ENCODE measurements at places on chromosomes 2 and 18.

- no peak for DNase-seq
Observed at GRCh38 chr2:168189835-168190569, 57.4 kb downstream of the STK39 start.

- no peak for DNase-seq
Observed at GRCh38 chr2:147632198-147632597, 212.6 kb upstream of the ACVR2A start.

DNA sequence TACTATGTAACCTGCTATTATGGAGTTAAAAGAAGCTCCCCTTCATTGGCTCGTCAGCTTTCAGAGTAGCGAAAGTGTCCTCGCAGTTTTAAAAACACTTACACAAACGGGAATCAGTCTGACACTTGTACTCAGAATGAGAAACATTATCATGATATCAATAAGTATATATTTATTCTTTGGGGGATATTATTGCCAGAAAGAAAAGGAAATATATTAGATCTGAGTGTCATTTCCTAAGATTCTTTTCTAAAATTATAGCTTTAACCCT lies 584.5 kb downstream of the ZEB2 start:
- no peak for DNase-seq

GRCh38 chr18:46793565-46793964 lies 36.7 kb upstream of the ST8SIA5 start:
- DNase-seq, result no peak

DNA sequence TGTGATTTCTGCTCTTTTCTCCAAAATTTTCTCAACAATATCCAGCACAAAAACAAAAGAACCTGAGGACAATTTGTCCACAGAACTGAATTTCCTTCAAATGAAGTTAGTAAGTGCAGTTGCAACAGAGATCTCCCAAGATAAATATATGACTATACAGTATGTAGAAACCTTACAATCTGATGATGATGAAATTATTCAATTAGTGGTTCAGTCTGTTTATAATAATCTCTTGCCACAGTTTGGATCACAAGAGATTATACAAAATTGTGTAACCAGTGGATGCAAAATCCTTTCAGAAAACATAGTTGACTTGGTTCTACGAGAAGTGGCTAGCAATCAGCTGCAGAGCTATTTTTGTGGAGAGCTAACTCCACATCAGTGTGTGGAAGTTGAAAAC lies 68.7 kb downstream of the FSIP2 start:
- DNase-seq, result no peak

DNA sequence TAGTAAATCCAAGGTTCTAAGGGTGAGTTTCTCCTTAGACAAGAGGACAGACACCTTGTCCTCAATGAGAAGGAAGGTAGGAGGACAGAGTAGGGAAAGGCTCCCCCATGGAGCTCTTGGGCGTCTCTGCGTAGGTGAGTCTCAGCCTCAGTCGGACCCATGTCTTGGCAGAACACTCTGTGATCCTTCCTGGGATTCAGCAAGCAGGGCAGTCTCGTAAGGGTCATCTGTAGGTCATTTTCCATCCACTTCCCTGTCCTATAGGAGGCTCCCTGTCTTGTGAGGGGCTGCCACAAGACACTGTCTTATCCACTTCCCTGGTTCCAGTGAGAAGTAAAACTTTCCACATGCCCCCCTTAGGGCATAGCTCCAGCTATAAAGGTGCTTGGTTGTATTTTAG lies 122.6 kb upstream of the TWIST2 start:
- no peak for DNase-seq

DNA sequence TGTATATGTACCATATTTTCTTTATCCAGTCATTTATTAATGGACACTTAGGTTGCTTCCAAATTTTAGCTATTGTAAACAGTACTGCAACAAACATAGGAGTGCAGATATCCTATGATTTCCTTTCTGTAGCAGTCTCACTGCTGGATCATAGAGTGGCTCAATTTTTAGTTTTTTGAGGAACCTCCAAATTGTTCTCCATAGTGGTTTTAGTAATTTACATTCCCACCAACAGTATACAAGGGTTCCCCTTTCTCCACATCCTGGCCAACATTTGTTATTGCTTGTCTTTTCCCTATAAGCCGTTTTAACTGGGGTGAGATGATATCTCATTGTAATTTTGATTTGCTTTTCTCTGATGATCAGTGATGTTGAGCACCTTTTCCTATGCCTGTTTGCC lies 114.3 kb downstream of the TMEM17 start:
- no peak for DNase-seq

DNA sequence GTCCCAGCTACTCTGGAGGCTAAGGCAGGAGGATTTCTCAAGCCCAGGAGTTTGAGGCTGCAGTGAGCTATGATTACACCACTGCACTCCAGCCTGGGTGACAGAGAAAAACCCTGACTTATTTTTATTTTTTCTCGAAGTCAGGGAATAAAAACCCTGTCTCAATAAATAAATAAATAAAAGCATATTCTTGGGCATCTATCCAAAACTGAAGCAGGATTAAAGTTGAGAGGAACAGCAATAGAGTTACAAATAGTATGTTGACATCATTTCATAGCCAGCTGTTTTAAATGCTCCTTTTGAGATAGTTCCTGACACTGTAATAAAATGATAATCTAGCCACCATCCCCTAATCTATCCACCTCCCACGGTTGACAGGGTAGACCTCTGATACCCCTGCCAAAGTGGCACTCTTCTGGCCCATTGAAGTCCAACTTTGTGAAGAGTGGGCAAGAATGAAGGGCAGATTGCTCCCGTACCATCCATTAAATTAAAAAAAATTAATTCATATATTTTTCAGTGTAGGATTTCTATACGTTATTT lies 42.3 kb upstream of the LPIN2 start:
- DNase-seq, result no peak

- no peak for DNase-seq
Observed at GRCh38 chr18:55385770-55386169, 202.2 kb downstream of the TCF4 start.

- DNase-seq, result no peak
Observed at GRCh38 chr2:231008131-231008530, 12.2 kb downstream of the SPATA3 start.

GRCh38 chr2:237874585-237875161 lies 15.2 kb downstream of the RAMP1 start:
- no peak for DNase-seq

- no peak for DNase-seq
Observed at GRCh38 chr2:16272038-16272788, 331.9 kb downstream of the MYCN start.

DNA sequence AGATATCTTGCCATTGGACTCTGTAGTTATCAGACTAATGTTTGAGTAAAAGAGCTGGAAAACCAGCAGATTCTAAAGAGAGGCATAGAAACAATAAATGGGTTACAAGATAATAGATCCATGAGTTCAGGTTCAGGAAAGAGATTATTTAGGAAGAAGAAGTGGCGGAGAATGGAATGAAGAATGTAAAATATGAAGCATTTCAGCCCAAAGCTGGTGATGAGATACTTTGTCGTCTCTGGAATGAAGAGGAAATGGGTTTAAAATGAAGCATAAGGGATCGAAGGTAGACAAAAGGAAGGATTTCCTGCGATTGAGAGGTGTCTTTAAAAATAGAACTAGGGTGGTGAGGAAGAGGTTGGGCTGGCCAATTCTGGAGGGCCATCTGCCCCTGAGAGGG lies 36.6 kb downstream of the BCL11A start:
- DNase-seq, result no peak

DNA sequence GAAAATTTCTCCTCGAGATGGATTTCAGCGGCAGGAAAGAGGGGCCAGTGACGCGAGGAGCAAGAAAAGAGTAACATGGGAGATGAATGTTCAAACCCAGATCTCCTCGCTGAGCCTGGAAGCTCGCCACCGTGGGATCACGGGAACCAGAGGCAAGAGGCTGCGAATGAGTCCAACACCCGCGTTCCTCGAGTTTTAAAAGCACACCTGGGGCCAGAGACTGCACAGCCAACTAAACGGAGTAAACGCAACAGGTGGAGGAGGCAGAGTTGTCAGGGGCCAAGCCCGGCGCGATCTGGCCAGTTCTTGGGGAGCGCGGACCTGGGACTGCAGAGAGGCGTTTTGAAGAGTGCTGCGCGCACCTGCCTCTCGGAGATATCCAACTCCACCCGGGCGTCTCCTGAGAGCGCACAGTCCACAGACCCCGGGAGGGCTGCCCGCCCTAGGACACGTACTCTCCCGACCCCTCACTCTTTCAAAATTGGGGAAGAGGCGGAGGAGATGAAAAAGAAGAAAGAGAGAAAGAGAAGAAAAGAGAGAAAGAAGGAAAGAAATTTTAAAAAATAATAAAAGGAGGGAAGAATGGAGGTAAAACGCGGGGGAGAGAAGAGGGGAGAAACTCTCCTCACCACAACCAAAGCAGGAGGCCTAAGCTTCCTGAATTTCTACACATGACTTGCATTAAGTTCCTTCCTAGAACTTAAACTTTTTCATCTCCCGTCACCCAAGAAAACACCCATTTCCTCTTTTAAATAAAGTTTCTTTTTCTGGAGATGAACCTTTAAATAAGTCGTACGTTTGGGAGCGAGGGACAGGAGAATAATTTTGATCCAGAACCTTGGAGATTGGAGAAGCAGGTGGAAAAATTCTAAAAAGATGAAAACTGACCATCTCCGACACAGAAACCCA lies 5.3 kb upstream of the PAX3 start:
- DNase-seq, result no peak

GRCh38 chr18:9787712-9788111 lies 79.6 kb downstream of the RAB31 start:
- no peak for DNase-seq

- DNase-seq, result no peak
Observed at GRCh38 chr18:78603102-78603983, 376.3 kb upstream of the SALL3 start.

- DNase-seq, result no peak
Observed at GRCh38 chr2:229376866-229377265, 105.8 kb upstream of the PID1 start.

- DNase-seq, result no peak
Observed at GRCh38 chr18:80044072-80044471, 9.8 kb downstream of the RBFA start.

GRCh38 chr18:58632552-58632951 lies 3.7 kb upstream of the ALPK2 start:
- no peak for DNase-seq

DNA sequence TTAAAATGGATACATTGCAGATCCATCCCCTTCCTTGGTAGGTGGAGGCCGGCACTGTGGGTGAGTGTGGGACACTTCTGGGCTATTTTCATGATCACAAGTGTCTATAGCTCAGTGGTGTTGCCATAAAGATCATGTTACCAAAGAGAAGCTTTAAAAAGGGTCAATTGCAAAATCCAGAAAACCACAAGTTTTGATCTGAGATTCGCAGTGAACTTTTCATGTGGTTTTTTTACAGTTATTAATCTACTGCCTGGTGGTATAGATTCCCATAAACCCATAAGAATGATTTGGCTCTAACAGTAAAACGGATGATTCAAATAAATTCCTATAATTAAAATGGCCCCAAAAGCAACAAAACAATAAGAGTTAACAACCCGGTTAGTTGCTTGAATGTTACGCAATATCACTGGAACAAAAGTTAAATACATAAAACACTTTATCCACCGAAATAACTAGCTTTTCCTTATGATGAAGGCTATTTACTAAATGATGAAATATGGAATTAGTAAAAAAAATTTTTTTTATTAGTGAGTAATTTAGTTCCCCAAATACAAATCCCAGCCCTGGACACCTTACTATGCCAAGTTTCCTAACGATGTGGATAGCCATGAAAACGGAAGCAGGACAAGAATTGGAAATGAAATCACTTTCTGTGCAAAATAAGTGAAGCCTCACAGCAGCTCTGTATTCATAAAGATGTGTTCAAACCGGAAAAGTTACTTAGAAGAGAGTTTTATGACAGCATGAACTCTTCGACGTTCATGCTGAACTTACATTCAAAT lies 95.6 kb upstream of the THOC1 start:
- no peak for DNase-seq

DNA sequence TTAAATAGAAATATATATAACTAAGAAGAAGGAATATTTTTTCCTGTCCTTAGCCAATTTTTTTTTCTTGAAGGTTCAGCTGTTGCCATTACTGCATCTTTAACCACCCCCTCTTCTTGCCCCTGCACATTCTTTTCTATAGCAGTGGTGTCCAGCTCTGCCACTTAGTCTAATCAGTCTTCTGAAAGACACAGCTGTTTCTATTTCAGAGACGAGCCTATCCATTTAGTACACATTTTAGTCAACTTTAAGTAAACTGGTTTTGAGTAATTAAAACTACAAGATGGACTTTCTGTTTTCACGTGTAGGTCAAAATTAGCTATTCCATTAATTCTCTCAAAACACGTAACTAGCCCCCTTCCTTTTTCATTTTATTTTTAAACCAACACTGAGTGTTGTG lies 21.0 kb downstream of the SPOPL start:
- DNase-seq, result no peak

- no peak for DNase-seq
Observed at GRCh38 chr2:112340475-112341267, 65.3 kb downstream of the ZC3H6 start.

DNA sequence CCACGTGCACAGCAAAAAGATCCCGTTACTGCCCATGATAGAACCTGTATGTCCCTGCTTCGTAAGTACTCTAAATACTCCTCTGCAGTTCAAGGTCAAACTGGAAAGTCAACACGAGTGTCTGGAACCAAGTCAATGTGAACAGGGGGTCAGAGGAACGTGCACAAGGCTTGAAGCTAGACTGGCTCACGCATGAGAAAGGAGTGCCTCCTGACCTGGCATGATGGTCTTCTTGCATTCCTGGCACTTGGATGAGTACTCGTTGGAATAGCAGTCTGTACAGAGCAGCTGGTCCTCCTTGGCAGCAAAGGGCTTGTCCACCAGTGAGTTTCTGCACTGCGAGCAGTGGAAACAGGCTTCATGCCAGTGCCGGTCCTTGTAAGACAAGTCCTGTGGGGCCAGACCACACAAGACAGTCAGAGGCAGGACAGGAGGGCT lies 25.5 kb downstream of the FHL2 start:
- no peak for DNase-seq

DNA sequence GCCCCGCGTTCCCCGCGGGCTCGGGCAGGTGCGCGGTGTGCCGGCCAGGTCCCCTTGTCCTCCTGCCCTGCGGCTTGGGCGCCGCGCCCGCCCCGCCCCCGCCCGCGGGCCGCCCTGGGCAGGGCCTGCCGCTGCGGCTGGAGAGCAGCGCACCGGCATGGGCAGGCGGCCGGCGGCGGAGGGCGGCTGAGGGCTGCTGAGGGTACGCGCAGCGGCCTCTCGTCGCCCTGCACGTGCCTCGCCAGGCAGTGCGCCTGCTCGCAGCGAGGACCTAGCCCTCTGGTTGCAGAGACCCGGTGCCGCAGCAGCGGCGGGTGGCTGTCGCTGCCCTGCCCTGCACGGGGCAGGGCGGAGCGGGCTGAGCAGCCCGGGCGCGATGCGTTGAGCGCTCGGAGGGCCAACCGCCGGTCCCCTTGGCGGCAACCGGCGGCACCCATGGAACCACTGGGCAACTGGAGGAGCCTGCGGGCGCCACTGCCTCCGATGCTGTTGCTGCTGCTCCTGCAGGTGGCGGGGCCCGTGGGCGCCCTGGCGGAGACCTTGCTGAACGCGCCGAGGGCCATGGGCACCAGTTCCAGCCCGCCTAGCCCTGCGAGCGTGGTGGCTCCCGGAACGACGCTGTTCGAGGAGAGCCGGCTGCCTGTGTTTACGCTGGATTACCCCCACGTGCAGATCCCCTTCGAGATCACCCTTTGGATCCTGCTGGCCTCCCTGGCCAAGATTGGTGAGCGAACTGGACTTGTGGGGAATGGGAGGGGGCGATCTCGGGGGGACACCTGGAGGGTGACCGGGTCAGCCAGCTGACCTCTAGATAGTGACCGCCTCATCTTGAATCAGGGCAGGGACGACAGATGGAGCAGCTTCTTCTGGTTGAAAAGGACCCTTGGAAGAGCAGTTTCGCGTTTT lies at the start of gene SLC9A2:
Gene SLC9A2 (plus strand): TSS at position 140 of the 906 bp plus-strand sequence. CDS start 296 bp downstream, at position 436.
- DNase-seq, result no peak
